ENCODE measurements at places on chromosomes 7 and 10.

DNA sequence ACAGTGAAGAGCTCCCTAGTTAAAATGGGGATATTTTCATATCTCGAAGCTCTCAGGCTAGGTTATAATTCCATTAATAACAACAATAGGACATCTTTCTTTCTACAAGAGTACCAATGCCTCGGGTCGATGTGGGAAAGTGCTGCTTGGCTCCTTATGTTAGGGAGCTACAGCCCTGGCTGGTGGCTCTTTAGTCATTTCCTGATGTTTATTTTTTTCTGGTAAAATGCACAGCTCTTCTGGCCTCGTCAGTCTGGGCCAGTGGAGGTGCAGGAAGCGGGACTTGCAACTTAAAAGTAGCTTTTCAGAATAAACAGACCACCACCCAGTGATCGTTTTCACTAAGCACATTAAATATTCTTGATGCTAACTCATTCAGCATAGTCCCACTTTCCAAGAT, 58.3 kb downstream of the MKX start:
- no peak for DNase-seq

GRCh38 chr10:61279400-61279799, 173.8 kb downstream of the TMEM26 start:
- no peak for DNase-seq

DNA sequence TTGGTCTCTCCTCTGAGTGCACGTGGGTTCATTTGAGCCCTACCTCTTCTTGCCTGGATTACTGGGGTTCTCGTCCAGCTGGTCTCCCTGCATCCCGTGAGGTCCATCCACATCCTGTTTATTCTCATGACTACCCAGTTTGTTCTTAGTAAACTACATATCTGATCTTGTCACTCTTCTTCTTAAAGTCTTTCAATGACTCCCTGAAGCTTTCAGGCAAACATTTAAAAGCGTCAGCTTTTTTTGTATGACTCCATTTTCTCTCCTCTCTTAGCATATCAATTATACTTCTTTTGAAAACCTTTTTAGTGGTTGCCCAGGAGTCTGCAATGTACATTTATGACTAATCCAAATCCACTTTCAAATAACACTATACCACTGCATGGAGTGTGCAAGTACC, 7.5 kb downstream of the SFXN2 start:
- no peak for DNase-seq

DNA sequence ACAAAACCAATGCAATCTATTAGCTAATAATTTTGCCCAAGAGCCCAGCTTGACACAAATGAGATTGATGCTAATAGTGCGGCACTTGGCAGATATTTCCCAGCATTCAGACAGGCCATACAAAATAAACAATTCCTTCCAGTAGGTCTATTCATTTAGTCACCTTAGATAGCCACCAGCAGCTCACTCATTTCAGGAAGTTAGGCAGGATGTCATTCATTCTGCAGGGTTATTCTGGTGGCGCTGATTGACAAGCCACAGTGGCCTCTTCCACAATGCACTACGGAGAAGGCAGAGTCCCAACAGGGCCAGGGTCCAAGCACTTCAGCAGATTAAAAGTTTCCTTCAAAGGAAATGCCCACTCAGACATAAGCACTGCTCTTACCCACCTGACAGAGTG, 55.8 kb downstream of the PIK3AP1 start:
- no peak for DNase-seq

DNA sequence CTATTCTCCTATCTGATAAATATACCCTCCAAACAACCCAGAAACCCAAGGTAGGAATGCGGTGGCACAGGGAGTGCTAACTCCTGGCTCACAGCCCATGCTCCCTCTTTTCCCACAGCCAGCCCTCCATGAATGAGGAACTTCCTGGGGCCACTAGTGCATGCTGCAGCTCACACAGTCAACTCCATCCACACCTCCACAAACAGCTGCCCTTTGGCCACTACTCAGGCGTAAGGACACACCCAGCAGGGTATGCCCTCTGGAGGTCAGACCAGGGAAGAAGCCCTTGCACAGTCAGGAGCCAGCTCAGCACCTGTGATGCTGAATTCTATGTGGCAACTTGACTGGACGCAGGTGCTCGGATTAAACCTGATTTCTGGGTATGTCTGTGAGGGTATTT, 85.2 kb upstream of the PIK3CG start:
- no peak for DNase-seq

GRCh38 chr7:47185170-47185569, 396.7 kb downstream of the TNS3 start:
- DNase-seq, result no peak

DNA sequence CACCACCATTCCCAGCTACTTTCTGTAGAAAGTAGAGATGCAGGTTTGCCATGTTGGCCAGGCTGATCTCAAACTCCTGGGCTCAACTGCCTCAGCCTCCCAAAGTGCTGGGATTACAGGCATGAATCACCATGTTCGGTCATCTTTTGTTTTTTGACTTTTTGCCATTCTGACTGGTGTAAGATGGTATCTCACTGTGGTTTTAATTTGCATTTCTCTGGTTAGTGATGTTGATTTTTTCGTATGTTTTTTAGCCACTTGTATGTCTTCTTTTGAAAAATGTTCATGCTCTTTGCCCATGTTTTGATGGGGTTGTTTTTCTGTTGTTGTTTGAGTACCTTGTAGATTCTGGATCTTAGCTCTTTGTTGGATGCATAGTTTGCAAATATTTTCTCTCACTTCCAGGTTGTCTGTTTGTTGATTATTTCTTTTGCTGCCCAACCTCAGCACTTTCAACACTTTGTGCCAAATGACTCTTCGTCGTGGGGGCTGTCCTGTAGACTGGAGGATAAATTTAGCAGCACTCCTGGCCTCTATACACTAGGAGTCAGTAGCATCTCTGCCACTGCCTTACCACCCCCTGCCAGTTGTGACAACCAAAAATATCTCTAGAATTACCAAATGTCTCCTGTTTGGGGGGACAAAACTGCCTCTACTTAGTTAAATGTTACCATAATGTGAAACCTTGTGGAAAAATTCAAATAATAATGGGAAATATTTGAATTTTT, 6.5 kb upstream of the CPED1 start:
- no peak for DNase-seq
